ENCODE measurements at places on chromosomes 16 and 17.

- DNase-seq: no peak
These were observed 175.2 kb downstream of the CPPED1 start for GRCh38 chr16:12628536-12628935.

DNA sequence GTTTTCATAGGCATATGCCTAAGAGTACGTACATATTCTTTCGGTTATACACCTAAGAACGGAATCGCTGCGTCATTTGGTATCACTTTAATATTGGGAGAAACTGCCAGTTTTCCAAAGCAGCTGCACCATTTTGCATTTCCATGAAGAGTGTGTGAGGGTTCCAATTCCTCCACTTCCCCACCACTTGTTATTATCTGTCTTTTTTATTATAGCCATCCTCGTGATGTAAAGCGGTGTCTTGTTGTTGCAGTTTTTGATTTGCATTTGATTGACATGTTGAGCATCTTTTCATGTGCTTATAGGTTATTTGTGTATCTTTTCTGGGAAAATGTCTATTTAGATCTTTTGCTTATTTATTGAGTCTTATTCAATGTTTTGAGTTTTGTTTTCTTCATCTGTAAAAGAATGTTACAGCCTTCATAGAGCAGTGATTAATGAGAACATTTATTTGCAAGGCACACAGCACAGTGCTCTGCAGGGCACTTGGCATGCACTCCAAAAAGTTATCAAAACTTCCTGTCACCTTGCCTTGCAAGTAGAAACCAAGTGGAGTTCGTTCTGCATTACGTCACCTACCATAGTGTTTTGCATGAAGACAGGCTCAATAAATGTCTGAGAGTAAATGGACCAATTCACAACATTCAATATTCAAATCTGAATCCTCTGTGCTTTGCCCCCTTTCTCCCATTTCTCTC, 26.6 kb upstream of the ST6GALNAC1 start:
- no peak for DNase-seq

DNA sequence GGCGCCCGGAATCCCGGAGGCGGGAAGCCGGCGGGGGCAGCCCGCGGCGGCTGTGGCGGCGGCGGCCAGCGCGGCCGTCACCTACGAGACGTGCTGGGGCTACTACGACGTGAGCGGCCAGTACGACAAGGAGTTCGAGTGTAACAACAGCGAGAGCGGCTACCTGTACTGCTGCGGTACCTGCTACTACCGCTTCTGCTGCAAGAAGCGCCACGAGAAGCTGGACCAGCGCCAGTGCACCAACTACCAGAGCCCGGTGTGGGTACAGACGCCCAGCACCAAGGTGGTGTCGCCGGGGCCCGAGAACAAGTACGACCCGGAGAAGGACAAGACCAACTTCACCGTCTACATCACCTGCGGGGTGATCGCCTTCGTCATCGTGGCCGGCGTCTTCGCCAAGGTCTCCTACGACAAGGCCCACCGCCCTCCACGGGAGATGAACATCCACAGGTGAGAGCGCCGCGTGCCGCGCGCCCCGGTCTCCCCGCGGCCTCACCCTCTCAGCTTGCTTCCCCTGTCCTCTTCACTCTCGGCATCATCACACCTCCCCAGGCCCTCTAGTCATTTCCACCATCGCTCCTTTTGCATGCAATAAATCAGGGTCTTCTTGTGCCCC, 706 bp downstream of the SHISA6 start:
- DNase-seq: no peak

GRCh38 chr16:89012622-89012995, 35.6 kb upstream of the CBFA2T3 start:
- DNase-seq: no peak

DNA sequence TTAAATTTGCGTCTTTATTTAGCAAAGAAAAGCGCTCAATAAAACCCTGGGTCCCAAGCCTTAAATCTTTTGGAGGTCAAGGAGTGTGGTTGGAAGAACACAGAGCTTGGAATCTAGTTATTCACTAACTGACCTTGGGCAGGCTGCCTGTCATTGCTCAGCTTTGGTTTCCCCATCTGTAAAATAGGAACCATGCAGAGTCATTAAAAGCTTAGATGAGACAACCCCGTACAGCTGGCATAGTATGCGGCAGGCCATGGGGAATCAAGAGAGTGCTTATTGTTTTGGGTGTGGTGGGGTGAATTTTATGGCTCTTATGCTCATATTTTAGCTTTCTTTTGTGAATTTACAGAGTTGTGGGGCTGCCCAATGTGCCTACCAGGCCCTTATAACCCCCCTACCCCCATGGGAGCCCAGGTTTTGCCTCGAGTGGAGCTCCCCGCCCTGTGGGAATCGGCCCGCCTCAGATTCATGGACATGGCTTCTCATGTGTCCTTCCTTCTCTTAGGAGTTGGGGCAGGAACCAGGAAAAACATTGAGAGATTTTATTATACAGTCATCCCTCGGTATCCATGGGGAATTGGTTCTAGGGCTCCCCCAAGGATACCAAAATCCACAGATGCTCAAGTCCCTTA, 113.5 kb downstream of the CLEC16A start:
- no peak for DNase-seq

DNA sequence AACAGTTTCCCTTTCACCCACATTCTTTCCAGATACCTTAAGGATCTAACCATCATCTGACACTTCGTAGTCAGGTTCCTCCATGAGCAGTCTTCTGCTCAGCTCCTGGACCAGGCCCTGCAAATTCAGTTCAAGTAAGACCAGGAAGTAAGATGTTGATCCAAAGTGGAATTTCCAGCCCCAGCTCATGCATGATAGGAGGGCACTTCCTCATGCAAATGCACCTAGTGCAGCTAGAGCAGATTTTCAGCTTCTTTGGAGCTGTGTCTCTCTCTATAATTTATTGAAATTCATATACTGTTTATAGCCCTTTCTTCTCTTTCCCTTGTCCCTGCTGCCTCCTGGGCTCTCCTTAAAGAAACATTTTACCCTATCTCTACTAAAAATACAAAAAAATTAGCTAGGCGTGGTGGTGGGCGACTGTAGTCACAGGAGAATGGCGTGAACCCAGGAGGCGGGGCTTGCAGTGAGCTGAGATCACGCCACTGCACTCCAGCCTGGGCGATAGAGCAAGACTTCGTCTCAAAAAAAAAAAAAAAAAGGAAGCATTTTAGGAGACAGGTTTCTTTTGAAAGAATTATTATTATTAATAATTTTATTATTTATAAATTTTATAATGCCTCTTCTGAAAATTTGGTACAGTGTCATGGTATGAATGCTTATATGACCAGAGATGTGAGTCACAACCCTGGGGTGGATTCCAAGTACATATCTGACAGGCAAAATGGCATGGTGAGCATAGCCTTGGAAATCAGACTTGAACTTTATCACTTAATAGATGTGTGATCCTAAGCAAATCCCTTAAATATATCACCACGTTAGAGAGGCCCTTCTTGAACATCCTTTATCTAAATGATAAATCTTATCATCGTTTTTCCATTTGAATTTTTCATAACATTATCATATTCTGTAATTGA, 94.3 kb downstream of the SSH2 start:
- no peak for DNase-seq

GRCh38 chr17:13374203-13375143, 227.3 kb downstream of the HS3ST3A1 start:
- DNase-seq: no peak

DNA sequence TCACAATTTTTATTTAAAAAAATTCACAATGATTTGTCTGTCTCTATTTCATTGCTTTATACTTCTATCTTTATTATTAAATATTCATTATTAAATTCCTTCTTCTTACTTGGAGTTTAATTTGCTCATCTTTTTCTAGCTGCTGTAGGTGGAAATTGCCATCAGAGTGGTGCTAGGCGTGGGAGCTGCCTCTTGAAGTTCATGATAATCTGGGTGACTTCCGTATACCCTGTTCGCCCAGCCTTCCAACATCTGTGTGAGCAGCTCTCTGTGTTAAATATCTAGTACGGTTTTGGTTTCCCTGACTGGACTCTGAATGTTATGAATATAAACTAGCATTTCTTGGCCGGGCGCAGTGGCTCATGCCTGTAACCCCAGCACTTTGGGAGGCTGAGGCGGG, 84.0 kb upstream of the RPH3AL start:
- no peak for DNase-seq

GRCh38 chr16:56950881-56951771, 10.6 kb upstream of the CETP start:
- peak; percentile 65 for DNase-seq

DNA sequence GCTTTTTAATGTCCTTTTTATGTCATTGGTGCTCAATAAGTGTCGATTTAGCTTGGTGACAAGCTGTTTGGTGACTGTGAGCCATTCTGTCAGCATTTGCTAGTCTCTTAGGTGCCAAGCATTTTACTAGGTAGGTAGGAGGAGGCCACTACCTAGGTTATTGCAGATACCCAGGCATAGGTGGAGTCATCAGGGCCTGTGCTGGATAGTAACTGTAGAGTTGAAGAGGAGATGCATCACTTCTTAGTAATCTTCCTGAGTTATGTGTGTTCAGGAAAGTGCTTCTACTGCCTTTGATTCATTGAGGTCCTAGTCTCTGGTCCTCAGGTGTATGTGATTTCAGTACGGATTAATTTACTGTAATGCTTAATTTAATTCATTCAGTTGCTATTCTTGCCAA, 17.7 kb downstream of the USP10 start:
- DNase-seq: no peak

GRCh38 chr16:89815639-89816348, 653 bp downstream of the FANCA start:
- no peak for DNase-seq

DNA sequence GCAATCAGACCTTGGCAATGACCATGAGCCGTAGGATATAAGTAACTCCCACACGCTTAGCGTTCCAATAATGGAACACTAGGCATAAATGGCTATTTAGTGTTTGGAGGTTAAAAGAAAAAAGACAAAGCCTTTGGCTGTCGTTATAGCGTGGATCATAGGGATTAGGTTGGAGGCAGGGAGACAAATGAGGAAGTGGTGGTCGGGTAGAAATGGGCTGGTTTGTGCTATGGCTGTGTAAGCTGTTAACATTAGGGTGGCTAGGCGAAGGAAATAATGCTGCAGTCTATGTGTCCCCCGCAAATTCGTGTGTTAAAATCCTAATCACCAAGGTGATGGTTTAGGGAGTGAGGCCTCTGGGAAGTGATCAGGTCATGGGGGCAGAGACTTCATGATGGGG, 120.4 kb upstream of the IRX6 start:
- DNase-seq: no peak

- no peak for DNase-seq
These were observed 37.0 kb downstream of the STX8 start for GRCh38 chr17:9538626-9539025.

- DNase-seq: no peak
These were observed 154.6 kb downstream of the CMIP start for GRCh38 chr16:81599034-81599744.

DNA sequence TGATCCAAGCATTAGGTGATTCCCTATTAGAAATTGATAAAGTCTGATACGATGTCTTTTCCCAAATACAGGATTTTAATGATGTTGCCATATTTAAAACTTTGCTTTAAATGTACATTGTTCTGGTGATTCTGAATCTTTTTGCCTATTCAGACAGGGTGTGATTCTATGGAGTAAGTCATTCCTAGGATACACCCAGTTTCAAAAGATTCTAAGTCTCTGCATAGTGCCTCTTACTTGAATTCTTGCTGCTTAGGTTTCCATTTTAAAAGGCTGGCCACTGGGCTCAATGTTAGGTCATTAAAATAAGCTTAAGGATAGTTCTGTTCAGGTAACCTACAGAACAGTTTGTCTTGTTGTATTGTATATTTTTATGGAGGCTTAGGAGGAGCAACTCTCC, 22.0 kb upstream of the ARL2BP start:
- no peak for DNase-seq

DNA sequence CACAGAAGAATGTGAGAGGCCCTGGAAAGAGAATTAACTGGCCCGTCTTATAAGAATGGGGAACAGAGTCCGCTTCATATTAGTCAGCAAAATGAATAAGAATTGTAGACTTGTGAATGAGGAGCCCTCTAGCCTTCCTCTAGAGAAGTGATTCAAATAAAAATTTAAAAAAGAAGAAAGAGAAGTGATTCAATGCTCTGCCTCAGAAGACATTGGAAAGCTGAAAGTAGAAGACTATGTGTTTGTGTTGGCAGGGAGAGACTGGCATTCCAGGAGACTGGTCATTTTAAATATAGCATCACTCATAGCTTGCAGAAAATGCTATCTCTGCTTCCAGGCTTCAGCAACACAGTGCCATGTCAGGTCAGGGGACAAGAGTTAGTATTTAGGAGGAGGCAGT, 190.6 kb upstream of the HS3ST3A1 start:
- DNase-seq: no peak

DNA sequence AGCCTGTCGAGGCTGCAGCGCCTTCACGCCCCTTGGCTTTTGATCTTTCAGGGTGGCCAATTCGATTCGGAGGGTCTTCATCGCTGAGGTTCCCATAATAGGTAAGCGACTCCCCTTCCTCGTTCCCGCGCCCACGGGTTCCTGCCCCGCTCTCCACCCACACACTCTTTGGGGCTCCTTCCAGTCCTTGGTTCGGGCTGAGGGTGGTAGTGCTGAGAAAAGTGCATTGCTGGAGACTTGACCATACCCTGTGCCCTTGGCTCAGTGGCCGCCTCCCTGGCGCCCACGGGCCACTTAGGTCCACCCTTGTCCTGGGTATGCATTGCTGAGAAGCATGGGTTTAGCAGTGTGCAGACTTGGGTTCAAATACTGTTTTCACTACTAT, 491 bp downstream of the POLR2C start:
- DNase-seq: no peak

DNA sequence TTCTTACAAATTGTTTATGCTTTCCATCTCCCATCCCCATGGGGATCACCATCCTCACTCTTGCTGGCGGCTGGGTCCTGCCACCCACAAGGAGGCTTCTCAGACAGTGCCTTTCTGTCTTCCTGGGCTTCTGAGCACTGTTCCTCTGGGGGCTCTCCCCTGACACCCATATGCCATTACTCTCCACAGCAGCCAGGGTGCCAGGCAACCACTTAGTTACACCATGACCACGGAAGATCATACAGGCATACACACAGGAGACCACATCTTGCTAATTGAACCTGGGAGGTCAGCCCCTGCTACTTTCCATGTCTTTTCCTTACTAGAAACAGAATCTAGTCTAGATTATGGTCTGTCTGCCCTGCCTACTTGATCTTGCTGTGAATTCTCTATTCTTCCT, 27.7 kb upstream of the HS3ST2 start:
- DNase-seq: no peak

DNA sequence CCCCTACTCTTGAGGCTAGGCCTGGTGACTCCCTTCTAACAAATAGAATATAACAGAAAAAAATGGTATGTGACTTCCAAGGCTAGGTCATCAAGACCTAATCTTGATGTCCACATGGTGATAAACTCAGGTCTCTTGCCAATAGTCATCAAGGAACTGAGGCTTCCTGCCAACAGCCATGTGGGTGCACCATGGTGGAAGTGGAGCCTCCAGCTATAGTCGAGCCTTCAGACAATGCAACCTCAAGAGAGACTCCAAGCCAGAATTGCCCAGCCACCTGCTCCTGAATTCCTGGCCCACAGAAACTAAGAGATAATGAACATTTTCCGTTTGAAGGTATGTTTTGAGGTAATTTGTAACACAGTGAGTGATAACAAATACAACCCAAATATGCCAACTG, 55.9 kb upstream of the SREBF1 start:
- no peak for DNase-seq

- no peak for DNase-seq
These were observed 32.1 kb downstream of the CCDC40 start for GRCh38 chr17:80068301-80069222.
